ENCODE measurements at places on chromosomes 3 and 15.

DNA sequence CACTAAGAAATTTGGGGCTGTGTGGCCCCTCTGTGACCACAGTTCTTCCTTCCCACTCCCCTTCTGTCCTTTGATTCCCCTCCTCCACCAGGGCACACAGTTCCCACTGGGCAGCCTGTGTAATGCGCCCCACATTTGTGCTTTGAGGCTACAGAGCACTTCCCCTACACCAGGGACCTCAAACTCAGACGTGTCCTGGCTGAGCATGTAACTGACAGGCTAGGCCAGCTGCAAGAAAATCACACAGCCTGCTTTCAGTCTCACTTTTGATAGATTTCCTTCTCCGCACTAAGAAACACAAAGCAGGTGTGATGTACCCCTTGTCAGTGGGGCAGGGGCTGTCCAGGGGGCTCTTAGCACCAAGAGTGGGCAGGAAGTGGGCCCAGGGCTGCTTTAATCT lies 29.6 kb downstream of the PRKCD start:
- DNase-seq: no peak

- peak; percentile 78 for DNase-seq
Observed at GRCh38 chr3:25027650-25028049, 400.4 kb upstream of the RARB start.

GRCh38 chr15:99993262-99993661 lies 260.0 kb upstream of the LYSMD4 start:
- no peak for DNase-seq

DNA sequence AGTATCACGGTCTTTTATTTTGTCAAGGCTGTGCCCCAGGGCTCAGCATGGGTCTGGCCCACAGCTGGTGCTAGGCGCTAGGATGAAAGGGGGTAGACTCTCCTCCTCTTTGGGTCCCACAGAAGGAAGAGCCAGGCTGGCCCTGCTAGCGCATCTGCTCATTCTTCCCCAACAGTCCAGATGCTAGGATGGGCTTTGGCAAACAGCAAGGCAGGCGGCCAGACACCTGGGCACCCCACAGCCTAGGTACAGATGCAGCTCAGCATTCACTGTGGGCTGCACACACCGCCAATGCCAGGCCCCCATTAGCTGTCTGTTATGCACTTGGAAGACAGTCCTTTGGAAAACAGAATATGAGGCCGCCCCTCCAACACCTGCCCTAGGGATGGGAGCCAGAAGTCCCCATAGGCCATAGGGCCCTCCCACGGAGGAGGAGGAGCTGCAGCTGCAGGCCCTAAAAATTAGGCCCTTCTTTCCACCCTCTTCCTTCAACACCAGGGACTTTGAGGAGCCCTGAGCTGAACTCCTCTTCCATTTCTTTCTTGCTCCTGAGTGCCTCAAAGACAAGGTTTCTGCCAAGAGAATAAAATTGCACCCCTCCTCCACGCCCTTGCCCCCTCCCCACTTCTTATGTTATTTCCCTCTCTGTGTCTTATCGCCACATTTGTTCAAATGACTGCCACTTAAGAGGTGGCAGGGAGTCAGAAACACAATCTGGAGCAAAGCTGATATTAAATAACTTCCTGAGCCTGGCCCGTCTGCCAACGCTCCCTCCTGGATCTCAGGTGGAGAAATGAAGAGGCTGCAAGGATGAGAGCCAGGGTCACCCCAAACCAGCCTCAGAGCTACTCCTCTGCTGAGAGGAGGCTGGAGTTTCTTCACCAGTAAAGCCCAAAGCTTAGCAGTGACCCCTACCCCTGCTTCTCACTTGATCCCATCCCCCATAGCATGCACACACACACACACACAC lies 13.7 kb downstream of the NTRK3 start:
- DNase-seq: no peak

- DNase-seq: no peak
Observed at GRCh38 chr3:104556372-104557078, 810.2 kb upstream of the ALCAM start.

DNA sequence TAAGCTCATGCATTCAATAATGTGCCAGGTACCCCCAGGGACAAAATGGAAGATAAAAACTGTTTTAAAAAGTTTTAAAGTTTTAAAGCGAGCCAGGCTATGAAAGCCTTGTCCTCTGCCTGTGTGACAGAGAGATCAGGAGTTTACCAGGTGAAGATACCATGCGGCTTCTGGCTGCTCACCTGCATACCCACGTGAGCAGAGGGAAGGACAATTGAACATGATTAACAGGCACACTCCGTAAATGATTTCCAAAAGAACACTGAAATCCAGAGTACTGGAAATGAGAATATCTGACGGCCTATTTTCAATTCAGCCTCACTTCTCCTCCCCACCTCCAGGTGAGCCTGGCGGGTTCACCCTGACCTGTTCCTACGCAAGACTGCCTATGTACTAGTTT lies 42.1 kb downstream of the CCDC191 start:
- DNase-seq: no peak

GRCh38 chr3:104596054-104596453 lies 770.7 kb upstream of the ALCAM start:
- no peak for DNase-seq

- DNase-seq: no peak
Observed at GRCh38 chr3:122092460-122093165, 37.5 kb downstream of the CD86 start.

- peak; percentile 19 for DNase-seq
Observed at GRCh38 chr3:8987645-8988383, 24.5 kb upstream of the RAD18 start.

DNA sequence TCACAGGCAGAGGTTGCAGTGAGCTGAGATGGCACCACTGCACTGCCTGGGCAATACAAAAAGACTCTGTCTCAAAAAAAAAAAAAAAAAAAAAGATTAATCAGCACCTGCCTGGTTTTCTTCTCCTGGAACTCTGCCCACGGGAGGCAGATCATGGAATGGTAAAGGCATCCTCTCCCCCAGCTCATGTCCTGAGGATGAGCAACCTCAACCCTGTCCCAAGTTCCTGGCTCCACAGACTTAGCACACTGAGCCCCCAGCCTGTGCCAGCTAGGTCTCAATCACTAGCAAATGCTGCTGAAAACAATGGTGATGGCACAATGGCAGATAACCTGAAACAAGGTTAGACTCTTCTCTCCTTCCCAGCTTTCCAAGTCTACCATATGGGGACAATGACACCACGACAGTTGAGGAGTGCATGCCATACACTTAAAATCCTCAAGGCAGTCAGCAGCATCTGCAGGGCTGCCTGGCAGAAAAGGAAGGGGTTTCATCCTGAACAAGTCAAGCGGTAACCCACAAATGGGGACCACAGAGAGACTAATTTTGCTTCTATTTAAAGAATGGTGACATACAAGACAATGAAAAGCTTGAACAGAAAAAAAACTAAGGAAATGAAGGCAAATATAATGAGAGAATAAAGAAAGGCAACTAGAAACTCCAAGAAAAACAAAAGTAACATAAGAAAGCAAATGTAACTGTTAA lies 4.8 kb downstream of the CLN6 start:
- peak; percentile 57 for DNase-seq

GRCh38 chr3:169494982-169495381 lies 168.5 kb downstream of the MECOM start:
- DNase-seq: no peak

GRCh38 chr3:114762144-114762543 lies 384.9 kb downstream of the ZBTB20 start:
- DNase-seq: no peak

DNA sequence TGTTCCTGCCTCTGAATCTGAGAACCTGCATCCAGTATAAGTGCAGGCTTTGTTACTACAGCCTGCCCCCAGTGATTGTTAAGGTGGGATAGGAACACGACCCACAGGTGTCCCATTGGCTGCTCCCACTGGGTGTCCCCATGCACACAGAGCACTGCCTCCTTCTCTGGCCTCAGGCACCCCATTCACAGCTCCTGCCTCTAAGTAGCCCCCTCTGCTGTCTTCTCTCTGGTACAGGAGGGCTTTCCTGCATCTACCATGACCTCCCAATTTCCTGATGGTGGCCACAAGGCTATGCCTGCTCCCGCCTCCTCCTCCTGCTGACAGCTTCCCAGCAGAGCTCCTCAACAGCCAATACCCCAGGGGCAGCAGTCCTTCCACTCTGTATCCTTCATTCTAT lies 238.6 kb upstream of the TMC3 start:
- no peak for DNase-seq

- DNase-seq: no peak
Observed at GRCh38 chr3:1394188-1394587, 301.4 kb downstream of the CNTN6 start.

DNA sequence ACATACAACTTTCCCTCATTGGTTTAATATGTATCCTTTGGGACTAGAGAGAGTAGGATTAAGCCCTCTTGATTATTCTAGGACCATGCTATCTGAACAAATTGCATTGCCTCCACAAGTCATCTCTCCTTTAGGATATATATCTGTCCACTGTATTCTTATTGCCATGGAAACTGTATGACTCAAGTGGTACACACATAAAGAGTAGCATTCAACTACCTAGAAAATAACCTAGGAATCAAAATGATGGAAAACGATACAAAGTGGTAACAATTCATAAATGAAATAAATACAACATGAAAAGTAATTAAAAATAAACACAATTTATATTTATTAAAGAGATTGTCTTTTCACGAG lies 212.1 kb upstream of the P2RY1 start:
- no peak for DNase-seq

DNA sequence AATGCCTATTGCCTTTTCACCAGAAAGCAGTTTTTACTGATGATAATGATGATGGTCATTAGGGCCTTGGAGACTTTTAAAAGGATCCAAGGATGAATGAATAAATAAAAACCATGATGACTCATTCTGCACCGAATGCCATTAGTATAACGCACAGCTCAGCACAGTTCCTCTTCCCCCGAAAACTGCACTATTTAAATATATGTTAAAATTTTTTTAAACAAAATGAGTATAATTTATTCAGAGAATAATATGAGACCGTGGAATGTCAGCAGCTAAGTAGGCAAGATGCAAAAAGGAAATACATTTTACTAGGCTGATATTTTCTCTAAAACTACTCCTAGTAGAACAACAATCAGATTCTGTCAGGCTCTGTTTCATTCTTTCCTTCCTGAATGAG lies 83.4 kb upstream of the NANOGP8 start:
- DNase-seq: no peak

DNA sequence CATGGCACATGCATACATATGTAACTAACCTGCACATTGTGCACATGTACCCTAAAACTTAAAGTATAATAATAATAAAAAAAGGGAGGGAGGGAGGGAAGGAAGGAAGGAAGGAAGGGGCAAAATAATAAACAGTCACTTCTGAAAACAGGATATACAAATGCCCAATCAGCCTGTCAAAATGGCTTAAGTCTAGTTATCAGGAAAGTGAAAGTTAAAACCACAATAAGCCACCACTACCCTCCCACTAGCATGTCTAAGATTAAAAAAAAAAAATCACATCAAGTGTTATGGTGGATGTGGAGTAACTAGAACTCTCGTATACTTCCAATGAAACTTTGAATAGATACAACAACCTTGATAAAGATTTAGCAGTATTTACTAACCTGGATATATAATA lies 145.6 kb upstream of the GMNC start:
- DNase-seq: no peak

DNA sequence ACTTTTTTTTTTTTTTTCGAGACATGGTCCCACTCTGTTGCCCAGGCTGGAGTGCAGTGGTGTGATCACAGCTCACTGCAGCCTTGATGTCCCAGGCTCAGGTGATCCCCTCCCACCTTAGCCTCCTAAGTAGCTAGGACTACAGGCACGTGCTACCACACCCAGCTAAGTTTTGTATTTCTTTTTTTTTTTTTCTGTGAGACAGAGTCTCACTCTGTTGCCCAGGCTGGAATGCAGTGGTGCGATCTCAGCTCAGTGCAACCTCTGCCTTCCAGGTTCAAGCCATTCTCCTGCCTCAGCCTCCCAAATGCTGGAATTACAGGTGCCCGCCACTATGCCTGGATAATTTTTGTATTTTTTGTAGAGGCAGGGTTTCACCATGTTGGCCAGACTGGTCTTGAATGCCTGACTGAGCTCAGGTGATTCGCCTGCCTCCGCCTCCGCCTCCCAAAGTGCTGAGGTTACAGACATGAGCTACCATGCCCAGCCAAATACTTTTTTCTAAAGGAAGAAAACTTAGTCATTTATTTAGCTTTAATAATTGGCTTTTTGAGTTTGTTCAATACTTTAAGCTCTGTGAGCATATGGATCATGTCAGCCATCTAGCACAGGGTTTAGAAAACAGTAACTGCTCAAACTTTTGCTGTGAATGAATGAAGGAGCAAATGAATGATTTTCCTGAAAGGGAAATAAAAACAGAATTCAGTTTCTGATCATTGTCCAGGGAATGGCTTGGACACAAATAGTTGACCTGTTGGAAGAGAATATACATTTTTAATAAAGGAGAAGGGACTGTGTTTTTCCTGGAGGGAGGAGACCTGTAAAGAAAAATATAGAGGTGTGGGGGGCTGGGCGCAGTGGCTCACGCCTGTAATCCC lies 26.0 kb downstream of the UBE2E1 start:
- no peak for DNase-seq

- peak; percentile 94 for DNase-seq
Observed at GRCh38 chr15:90266061-90266431, 574 bp downstream of the NGRN start.

- peak; percentile 76 for DNase-seq
Observed at GRCh38 chr15:100877551-100877950, 2.1 kb upstream of the ALDH1A3 start.

DNA sequence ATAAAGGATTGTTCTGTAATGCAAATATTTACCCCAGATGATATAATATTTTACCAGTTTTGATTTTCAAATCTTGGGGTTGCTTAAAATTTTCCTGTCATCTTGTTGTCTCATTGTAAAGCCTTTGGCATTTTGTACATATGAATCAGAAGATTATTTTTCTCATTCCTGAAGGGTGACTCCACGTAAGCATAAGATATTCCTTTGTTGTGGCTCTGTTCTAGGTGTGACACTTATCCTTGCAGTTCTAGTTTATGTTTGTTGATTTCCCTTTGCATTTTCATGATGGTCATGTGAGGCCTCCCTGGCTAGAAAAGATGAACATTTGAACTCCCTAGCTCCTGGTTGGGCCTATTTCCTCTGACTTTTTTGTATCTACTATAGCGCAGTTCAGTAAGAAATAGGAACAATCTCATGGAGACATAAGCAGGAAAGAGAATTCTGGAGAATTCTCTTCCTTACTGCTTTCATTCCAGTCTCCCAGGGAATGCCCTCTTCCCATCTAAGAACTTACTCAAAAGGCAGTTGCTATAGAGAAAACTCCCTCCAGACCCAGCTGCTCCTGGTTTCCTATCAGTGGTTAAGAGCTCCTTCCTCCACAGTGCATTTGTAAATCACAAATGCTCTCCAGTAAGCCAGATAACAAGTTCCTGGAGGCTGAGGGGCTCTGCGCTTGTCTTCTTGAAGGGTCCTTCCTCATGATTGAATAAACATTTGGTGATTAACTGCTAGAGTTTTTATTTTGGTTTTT lies 124.7 kb downstream of the WNT5A start:
- no peak for DNase-seq

DNA sequence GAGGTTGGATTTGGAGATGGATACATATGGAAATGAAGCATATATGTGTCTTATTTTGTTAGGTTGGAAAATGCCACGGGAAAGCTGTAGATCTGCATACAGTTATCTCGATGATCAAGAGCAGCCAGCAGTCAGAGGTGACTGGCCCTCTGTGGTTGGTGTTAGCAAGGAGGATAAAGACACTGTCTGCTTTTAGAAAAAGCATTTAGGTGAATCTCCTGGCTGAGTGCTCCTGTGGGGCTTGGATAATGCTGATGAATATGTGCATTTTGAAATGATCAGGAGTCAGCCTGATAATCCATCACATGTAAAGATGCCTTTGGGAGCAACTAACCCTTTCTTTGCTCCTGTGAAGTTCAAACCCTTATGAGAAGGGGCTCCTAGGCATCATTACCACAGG lies 24.9 kb upstream of the GLCE start:
- DNase-seq: no peak
